ENCODE measurements at places on chromosomes 12 and 14. TPM values are rescaled to one million over a fixed set of nuclear protein-coding genes. Genes with fewer than 3 reads are reported as not detected.
A peak's percentile ranks its signal among the peaks of the same experiment; 100 is the strongest.

DNA sequence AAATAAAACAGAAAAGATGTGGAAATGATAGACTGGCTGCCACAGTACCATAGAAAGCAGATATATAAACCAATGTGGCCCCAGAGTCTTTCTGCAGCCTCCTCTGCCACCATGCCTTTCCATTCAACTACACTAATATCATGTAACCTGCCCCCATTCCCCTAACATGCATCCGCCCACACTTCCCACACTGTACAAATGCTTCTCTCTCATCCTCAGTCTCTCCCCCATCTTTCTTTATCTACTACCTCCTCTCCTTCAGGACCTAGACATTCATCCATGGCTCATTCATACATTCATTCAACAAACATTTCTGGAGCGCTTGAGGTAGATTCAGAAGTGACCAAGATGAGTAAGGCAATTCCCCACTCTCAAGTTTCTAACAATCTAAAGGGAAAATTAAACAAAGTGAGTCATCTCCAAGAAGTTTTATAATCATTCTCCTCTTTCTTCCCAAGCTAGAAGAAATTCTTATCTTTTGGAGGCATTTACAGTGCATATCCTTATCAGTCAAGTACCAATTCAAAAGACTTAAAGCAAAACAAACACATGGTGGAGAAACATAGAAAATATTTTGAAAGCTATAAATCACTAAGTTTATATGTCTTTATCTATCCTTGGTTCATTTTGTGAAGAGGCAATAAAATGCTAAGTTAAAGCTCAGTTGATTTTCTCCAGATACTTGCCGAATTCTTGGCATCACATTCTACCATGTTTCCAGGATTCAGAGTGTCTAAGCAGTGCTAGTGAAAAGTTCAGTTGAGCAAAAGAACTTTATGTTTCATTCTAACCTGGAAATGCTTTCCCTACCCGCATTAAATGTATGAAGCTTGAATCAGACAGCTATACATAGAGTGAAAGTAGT is 70.5 kb upstream of the FRMD6 start:
- no peak overlapping the region for H3K4me3 ChIP-seq
- DNase-seq, result no peak

GRCh38 chr14:80310938-80311750 is 99.8 kb upstream of the DIO2 start:
- no peaks in the 10 kb centered on the region for H3K27me3 ChIP-seq
- H3K36me3 ChIP-seq, result no peaks in the 10 kb centered on the region
- no peaks in the 10 kb centered on the region for H3K4me1 ChIP-seq
- no peak overlapping the region for H3K27ac ChIP-seq

DNA sequence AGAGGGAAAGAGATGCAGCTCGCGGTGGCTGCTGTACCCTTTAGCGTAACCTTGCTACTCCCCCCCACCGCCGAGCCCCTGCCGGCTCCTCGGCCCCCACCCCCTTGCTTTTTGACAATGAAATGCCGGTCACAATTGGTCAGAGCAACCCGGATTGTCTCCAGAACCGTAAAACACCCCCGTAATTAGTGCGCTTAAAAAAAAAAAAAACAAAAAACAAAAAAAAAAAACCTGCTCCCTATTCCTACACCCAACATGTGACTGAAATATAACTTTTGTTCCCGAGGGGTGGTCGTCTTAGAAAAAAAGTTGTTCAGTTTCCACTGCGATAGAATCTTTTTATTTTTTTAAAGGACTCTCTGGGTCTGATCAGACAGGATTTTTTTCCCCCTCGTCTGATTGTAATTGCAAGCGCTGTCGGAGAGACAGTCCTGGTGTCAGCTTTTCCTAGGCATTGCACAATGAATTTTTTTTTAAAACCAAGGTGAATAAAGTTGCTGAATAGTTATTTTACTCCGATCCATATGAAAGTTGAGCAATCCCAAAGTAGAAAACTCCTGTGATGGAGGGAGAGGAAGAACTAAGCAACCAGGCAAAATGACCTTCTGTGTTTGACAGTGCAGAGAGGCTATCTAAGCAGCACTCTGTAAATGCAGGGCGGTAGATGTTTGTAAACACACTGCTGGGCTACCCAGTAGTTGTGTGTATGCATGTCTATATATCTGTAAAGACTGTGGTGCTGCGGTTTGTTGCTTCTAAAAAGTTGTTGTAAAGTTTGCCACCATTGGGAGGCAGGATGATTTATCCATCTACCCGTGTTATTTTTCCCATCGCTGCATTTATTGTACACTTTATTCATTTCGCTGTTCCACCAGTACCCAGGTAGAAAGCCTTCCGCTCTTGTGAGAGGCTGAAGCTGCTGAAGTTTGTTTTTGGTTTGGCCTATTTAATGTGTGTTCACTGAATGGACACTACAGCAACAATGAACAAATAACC is 1.1 kb downstream of the ETV6 start:
- peak overlapping the region; percentile 82 for H3K4me3 ChIP-seq
- peaks cover 37% of the 10 kb centered on the region for H3K4me1 ChIP-seq
- DNase-seq, result peak; percentile 57
- no peaks in the 10 kb centered on the region for H3K27me3 ChIP-seq
- H3K36me3 ChIP-seq, result peaks cover 5% of the 10 kb centered on the region

DNA sequence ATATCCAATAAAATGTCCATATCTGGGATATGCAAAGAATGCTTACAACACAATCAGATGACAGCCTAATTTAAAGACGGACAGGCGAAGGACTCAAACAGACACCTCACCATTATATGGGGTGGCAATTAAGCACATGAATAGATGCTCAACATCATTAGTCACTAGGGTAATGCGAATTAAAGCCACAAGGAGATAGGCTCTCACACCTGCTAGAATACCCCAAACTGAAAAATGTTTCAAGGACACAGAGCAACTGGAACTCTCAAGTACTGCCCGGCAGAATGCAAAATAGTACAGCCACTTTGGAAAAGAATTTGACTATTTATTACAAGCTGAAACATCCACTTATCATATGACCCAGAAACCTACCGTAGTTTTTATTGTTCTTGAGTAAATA is 42.9 kb downstream of the FERMT2 start:
- H3K4me1 ChIP-seq, result no peaks in the 10 kb centered on the region
- DNase-seq, result no peak
- no peak overlapping the region for H3K4me3 ChIP-seq

DNA sequence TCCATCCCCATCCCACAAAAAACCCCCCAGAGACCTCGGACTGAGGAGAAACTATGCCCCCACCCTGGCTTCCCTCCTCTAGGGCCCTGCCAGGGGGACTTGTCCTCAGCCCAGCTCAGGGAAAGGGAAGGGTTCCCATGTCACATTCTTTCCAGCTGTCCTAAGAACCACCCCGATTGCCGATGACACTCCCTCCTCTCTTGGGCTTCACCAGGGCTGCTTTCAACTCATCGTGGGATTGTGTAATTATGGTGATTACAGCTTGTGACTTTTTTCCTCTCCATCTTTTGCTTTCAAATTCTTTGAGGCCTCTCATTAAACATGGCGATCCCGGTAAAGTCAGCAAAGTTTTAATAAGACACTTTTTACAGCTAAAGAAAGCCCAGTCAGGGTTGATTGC is 344.0 kb downstream of the DPF3 start:
- DNase-seq, result no peak
- peaks cover 20% of the 10 kb centered on the region for H3K4me1 ChIP-seq
- H3K27ac ChIP-seq, result no peak overlapping the region

LRP6 gene
- total RNA-seq, result 0.28 TPM

GRCh38 chr12:88111074-88111652 is 30.7 kb downstream of the CEP290 start:
- no peak overlapping the region for H3K27ac ChIP-seq
- no peaks in the 10 kb centered on the region for H3K27me3 ChIP-seq
- peaks cover 2% of the 10 kb centered on the region for H3K4me1 ChIP-seq
- H3K4me3 ChIP-seq, result no peak overlapping the region

DNA sequence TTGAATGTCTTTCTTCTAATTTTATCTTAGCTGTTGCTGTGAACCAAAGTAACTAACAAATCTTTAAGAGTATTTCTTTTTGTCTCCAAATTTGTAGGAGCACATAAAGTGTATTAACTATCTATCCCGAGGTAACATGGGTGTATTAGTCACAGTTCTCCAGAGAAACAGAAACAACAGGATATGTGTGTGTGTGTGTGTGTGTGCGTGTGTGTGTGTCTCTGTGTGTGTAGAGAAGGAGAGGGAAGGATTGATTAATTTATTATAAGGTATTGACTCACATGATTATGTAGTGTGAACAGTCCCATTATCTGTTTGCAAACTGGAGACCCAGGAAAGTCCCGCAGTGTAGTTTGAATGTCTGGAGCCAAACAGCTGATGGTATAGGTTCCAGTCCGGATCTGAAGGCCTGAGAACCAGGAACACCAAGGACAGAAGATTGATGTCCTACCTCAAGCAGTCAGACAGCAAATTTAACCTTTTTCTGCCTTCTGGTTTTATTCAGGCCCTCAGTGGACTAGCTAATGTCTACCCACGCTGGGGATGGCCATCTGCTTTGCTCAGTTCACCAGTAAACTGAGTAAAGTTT is 14.4 kb downstream of the G2E3 start:
- no peak overlapping the region for H3K27ac ChIP-seq
- H3K4me3 ChIP-seq, result no peak overlapping the region
- no peaks in the 10 kb centered on the region for H3K27me3 ChIP-seq
- no peak for DNase-seq
- H3K4me1 ChIP-seq, result peaks cover 44% of the 10 kb centered on the region
- peaks cover 43% of the 10 kb centered on the region for H3K36me3 ChIP-seq

Measured in activated CD8-positive, alpha-beta memory T cell treated with anti-CD3 and anti-CD28 coated beads, Interleukin-2, amount 10 ng/mL, durations not matched to agents 7 days and 5 days (primary cell).